Cerebellar nuclear complex (tissue), 1 donor: ENCODE measurements at places on chromosomes 6 and 20.

GRCh38 chr20:43959079-43959919, 44.6 kb downstream of the TOX2 start:
- DNase-seq = no peak

DNA sequence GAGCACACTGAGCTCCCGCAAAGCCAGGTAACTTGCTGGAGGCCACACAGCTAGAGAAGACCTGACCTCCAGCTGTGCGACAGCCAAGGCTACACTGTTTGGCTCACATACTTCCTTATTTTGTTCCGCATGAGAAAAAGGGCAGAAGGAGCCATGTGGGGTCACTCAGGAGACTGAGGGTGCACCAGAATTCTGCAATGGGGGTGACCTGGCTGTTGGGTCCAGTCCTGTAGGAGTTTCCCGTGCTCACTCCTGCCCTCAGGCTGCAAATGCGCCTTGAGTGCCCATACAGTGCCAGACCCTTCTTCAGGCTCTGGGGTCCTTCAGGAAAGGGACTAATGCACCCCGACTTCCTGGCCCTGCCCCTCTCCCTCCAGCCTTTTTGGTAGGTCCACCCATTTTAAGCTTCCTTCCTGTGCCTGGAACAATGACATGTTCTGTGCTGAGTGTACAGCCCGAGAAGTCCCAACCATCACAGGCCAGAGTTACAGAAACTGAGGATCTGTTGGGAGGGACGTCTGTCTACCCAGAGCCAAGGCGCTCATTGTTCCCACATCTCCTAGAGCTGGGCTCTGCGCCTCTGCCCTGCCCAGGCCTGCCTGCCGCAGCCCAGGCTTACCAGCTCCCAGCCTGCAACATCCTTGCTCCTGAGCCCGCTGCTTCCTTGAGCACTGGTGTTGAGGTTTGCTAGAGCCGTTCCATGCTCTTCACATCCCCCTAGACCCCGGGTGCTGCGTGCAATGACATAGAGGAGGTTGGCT, 33.5 kb upstream of the CD93 start:
- DNase-seq = no peak

DNA sequence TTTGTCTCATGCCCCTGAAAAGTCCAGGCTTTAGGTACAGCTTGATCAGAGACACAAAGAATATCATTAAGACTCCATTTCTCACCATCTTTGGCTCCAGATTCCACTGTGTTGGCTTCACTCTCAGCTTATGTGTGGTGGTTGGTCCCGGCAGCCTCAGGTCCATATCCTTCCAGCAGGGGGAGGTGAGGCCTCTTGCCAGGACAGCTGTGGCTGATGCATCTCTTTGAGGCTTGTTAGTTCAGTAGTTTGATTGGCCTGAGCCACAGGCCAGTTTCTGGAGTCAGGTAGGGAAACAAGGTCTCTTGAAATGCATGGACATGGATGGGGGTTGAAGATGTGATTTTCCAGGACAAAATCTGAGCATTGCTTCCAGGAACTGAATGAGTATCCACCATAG, 62.4 kb downstream of the JAG1 start:
- no peak for DNase-seq

- DNase-seq = no peak
These were observed 501.1 kb downstream of the PTPRT start for GRCh38 chr20:42688576-42688975.

DNA sequence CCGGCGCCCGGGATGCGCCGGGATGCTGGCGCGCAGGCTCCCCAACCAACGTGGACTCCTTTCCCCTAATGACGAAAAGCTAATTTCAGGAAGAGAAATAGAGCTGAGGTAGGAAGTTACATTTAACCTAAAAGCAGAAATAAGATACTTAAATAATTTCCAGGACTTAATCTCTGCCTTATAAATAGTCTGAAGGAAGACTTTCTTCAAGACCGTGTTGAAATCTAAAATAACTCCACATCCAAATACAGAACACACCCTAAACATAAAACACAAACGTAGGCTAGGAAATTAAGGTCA, 1.3 kb downstream of the ASF1A start:
- no peak for DNase-seq

DNA sequence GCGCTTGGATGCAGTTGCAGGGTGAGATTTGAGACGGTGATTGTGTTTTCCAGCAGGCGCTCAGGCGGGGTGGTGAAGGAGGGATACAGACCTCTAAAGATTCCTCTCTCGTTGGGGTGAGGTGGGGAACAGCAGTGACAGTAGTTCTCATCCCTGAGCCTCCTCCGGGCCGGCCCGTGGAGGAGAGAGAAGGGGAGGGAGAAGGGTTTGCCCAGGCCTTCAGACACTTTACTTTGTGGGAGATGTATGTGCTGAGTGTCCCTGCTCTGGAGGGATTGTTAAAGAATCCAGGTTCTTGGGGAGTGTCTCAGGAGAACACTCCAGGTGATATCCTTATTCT, 41.0 kb downstream of the PSMB9 start:
- no peak for DNase-seq
